SHP77 (cell line): ENCODE measurements at places on chromosomes 11 and 22.

DNA sequence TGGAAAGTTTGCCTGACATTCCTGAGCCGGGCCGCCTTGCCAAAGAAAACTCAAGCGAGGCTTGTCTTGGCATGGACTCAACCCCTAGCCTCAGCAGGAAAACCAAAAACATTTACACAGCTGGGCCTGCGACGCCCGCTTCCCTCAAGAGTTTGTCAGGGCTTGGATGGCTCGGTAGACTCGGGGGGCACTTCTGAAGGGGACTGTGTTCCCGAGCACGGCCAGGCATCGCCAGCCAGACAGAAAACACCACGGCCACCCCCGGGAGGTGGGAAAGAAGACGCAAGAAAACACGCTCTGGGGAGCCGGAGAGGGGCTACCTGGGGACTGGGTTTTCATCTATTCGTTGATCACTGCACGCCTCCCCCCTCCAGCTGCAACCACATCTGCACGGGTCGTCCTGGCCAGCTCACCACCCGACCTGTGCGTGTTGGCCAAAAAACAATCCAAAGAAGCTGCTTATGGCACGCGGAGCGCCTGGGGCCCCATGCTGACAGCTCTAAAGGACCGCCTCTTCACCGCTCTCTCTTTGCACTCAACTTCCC, 380.7 kb downstream of the MN1 start:
- DNase-seq, result no peak

DNA sequence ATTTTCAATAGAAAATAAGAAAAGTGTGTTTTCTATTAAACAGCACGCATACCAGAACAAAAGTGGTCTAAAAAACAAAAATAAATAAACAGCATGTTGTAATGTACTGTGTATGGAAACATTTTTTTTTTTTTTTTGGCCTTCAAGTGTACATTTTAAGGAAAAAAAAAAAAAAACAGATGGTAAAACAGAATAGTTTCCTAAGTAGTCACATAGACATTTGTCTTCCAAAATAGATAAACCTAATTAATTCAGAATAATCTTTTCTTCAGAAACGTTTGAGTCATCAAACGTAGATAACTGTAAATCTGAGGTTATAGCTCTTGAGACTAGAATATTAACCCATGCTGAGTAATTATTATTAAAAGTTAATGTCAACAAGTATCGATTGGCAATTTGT, 396 bp upstream of the CFAP300 start:
- DNase-seq, result no peak

DNA sequence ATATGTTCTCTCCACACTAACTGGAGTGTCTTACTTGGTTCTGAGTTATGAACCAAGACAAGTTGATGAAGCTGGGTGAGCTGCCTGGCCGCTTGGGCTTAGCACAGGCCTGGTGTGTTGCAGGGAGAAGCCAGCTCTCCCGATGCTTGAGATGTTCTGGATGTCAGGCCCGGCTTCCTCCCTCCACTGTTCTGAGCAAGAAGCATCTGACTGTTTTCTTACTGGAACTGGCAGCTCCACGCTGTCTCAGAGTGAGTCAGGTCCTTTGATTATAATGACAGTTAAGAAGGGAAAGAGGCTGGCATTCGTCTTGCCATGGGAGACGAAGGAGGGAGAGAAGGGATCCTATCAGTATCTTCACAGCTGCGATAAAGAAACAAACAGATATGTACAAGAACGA, 46.5 kb upstream of the CRTAM start:
- DNase-seq, result no peak

GRCh38 chr22:32897400-32897799, 95.9 kb downstream of the TIMP3 start:
- no peak for DNase-seq

DNA sequence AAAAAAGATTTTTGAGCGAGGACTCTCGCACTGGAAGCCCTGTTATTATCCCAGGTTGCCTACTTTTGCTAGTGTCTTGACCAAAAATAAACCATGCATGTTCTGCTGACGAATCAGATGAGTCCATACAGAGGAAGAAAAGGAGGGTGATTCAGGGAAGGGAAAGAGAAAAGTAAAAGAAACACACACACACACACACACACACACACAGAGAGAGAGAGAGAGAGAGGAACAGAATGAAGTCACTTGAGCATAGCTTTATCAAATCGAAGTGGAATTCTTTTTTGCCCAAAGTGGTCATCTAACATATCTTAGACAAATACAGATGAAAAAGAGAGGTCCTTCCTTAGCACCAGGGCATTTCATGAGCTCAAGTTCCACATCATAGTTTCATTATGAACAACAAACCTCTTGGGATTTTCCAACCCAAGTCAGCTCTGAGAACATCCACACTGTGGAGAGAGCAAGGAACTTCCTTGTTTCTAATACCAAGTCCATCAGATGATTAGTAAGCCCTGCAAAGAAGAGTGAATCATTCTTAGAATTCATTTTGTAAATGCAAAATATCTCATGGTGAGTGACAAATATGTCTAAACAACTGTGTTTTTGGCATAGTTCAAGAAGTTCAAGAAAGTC, 7.7 kb upstream of the MMP12 start:
- DNase-seq, result no peak

GRCh38 chr22:24053481-24054226, 42.5 kb downstream of the CABIN1 start:
- no peak for DNase-seq

DNA sequence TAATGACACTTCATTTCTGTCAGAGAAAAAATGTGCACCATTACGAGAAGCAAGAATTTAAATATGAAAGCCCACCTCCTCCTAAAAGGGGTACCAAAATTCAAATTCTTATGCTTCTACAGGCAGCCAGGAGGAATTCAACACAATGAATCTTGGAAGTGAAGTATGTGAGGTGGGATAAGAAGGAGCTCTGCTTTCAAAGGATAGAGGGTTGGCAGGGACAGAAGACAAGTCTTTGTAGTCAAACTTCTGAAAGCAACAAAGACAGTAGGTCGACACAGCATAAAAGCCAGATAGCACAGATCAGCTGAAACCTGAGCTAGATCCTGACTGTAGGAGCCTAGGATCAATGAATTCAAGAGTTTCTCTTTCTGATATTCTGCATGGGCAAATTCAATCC, 17.4 kb downstream of the NARS2 start:
- no peak for DNase-seq

DNA sequence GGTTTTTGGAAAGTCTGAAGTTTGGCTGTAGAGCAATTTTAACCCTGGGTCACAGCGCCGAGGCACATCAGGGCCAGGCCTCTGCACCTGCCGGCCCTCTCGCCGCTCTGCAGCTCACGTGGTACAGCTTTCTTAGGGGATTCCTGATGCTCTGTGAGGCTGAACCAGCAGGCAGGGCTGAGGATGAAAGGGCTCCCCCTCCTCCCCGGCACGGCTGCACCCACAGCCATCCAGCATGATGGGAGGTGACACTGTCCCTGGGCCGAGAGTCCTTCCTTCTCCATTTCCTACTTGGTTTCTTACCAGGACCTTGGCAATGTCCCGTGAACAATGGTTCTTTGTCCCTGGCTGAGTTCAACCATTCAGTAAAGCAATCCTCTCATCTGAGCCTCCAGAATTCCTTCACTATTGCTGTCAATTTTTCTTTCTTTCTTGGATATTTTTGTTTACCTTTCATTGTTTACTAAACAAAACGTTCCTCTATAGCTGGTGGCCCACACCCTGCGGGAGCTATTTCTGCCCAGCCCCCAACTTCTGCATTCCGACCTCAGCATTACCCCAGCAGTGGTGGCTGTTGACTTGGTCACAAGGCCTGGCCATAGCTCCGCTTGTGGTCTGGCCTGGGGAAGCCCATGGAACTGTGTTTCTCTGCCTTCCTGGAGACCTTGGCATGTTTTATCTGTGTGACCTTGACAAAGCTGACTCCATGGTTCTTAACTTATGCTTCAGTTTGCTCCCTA, 172.8 kb upstream of the B3GAT1 start:
- DNase-seq, result no peak

DNA sequence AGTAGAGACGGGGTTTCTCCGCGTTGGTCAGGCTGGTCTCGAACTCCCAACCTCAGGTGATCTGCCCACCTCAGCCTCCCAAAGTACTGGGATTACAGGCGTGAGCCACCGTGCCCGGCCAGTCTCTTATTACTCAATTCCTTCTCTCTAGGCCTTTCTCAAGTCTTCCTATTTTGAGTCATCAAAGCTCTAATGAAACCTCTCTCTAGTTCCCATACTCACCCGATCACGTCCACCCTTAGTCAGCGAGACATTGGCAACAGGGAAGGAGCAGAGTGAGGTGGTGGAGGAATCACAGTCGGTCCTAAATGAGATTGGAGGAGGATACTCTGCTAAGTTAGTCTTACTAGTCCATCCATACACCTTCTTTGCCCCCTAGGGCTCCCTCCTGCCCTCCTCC, 5.0 kb downstream of the BSCL2 start:
- DNase-seq, result no peak

DNA sequence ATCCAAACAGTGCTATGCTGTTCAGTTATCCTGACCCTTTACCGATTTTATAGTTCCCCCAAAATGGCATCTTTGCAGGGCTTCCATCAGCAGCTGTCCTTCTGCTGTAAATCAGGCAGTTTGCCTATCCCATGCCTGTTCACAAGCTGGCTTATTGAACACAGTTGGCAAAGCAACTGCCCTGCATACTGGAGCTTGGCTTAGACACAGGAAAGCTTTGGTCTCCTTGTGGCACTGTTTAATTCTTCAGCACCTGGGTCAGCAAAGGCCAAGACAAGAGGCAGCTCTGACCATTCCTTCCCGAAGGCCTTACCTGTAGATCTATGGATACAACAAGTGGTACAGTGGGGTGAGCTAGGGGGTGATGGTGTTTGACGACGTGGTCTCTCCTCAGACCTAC, 32.2 kb downstream of the TSPAN18 start:
- DNase-seq, result no peak

- DNase-seq, result no peak
These were observed 11.9 kb upstream of the AMPD3 start for GRCh38 chr11:10443152-10443551.

DNA sequence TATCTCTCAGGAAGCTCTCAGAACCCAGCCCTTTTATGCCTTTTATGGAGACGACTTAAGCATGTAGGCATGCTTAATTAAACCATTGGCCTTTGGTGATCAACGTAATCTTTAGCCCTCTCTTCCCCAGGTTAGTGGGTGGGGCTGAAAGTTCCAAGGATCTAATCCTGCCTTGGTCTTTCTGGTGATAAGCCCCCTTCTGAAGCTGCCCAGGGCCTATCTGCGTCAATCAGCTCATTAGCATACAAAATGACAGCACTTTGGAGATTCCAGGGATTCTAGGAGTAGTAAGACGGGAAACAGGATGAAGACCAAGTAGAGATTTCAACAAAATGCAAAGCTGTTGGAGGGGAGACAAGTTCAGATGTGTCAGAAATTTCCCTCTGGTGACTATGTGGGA, 3.1 kb downstream of the FAM118A start:
- DNase-seq, result no peak

DNA sequence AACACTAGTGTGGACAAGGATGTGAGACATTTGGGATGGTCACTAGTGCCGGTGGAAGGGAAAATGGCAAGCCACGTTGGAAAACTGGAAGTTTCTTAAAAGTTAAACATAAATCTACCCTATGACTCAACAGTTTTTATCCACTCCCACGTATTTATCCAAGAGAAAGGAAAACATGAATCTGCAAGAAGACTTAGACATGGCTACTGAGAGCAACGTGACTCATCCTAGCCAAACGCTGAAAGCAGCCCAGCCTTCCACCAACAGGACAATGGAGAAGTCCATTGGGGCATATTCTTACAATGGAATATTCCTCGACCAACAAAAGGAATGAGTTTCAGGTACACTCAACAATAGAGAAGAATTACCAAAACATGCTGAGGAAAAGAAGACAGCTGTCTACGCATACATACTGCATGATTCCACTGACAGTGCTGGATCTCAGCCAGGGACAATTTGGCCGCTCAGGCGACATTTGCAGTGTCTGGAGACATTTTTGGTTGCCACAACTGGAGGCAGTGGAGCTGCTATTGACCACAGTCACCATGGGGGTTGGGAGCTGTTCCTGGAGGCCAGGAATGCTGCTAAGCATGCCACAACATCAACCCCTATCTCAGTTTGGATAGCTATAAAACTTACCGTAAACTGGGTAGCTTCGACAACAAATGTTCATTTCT, 21.2 kb downstream of the SYT13 start:
- peak; percentile 64 for DNase-seq

DNA sequence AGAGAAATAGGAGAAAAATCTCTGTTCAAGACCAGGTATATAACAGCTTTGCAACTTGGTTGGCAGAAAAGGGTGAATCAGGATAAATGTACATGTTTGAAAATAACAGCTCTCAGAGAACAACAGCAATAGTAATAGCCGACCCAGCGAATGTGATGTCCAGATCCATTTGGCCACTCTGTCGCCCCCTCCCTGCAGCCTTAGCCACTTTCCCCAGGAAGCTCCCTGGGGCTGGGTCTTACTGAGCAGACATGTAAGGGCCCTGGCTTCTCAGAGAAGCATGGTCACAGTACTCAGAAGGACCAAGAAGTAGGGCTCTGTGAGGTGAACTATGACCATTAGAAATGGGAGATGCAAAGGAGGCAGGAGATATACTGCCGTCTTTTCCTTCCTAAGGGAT, 154.1 kb upstream of the SNX19 start:
- no peak for DNase-seq

DNA sequence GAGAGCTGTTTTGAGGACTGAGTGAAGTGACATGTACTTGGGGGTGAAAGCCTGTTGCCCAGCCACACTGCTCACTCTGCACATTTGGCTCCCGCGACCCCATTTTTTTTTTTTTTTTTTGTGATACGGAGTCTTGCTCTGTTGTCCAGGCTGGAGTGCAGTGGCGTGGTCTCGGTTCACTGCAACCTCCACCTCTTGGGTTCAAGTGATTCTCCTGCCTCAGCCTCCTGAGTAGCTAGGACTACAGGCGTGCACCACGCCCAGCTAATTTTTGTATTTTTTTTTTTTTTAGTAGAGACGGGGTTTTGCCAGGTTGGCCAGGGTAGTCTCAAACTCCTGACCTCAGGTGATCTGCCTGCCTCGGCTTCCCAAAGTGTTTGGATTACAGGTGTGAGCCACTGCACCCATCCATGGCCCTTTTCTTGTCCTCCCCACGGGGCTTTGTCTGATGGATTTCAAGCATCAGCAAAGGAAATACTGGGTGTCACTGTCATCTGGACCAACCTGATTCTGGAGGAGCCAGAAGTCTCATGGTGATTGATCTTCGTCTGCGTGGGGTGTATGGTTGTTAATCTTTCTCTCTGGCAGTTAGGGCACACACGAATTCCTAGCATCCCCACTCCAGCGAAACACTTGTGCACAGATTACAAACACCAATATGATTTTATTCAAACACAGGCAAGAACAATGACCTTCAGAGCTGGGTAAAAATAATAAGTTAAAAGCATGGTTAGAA, 3.4 kb upstream of the UCP3 start:
- DNase-seq, result no peak
